Stimulated activated CD8-positive, alpha-beta memory T cell treated with anti-CD3 and anti-CD28 coated beads, Interleukin-7, amount 100 ng/mL, for 24 hours (primary cell): ENCODE measurements at places on chromosomes 5 and 9.

DNA sequence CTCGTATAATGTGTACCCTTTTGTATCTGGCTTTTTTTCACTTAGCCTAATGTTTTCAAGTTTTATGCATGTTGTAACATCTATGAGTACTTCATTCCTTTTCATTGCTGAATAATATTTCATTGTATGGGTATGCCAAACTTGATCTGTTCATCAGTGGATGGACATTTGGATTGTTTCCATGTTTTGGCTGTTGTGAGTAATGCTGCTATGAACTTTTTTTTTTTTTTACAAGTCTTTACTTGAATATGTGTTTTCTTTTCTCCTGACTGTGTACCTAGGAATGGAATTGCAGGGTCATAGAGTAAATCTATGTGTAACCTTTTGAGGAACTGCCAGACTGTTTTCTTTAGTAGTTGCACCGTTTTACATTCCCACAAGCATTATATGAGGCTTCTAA is 52.4 kb downstream of the MTREX start:
- no peak for DNase-seq

DNA sequence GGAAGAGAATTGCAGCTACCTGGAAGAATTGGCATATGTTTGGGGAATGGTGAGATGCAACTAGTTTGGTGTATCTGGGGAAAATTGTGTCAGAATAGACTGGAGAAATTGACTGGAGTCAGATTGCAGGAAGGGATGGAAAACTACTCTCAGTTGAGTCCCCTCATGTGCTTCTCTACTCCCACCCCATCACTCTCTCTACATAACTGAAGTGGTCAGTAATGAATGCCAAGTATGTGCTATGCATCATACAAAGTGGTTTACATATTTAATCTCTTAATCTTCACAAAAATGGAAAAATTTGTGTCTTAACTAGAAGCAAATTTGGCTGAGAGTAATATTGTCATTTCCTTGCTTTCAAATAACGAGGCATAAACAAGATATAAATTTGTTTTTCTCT is 146.4 kb upstream of the TNC start:
- no peak for DNase-seq

DNA sequence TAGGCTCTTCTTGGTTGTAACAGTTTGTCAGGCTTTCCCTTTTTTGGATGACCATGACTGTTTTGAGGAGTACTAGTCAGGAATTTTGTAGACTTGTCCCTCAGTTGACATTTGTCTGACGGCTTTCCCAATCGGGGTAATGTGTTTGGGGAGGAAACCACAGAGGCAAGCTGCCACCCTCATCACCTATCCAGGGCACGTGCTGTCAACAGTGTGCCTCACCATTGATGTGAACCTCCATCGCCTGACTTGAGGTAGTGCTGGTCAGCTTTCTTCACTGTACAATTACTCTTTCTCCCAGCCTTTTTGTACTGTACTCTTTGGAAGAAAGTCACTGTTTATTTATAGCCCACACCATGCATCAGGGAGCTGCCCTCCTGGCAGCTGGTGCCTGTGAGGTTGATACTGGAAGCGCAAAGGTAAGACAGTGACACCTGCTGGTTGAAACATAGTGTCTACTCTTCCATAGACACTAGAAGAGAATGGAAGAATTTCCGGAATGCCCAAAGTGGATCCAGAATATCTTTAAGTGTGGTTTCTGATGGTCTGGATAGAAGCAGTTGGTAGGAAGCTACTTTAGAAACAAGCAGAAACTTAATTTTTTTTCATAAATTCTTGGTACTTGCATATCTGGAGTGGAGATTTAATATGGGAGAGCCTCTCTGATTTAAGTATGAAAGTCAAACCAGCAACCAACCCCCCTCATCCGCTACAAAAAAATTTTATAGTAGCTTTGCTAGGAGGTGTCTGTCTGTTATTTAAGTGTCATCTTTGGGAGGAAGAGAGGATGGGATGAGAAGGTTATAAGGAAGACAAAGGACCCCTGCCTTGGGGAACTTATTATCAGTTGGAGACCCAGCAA is 69.3 kb downstream of the SNX30 start:
- no peak for DNase-seq

- no peak for DNase-seq
These were observed 181.6 kb upstream of the NUDT12 start for GRCh38 chr5:103744159-103744558.

- DNase-seq = no peak
These were observed 58.1 kb downstream of the ANKRD55 start for GRCh38 chr5:56175021-56175420.

GRCh38 chr5:24161559-24161958 is 483.2 kb downstream of the CDH10 start:
- no peak for DNase-seq

- no peak for DNase-seq
These were observed 20.1 kb downstream of the FIBCD1 start for GRCh38 chr9:130918826-130919558.

DNA sequence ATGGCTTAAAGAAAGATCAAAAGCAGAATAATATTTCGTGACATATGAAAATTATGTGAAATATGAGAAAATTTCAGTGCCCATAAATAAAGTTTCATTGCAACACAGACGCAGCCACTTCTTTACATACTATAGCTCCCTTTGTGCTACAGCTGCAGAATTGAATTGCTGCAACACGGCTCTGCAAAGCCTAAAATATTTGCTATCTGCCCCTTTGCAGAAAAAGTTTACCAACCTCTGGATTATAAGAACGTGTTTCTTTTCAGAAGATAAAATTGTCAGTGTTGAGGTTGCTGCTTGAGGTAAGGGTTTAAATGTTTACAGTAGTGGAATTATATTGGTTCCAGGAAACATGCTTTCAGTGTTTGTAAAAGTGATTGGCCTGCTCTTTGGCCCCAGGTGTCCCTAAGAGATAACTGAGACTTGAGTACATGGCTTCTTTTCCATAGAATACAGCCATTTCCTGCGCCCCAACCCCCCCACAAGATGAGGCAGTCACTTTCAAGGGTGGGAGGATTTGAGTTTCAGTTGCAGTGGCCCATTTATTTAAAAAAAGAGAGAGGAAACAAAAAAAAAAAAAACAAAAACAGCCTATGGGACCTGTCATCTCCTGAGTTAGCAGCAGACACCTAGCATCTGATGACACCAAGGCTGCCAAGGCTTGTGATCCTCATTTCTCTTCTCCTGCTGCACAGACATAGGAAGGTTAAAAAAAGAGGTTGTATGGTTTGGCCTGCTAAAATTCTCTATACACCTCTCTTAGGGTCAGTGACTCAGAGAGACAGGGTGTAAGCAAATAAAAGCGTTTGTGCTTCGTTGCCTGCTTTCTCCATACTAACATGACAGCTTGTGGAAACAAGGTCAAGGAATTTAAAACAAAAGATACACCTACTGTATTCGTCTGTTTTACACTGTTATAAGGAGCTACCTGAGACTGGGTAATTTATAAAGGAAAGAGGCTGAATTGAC is 28.0 kb upstream of the HTR4 start:
- DNase-seq = no peak

DNA sequence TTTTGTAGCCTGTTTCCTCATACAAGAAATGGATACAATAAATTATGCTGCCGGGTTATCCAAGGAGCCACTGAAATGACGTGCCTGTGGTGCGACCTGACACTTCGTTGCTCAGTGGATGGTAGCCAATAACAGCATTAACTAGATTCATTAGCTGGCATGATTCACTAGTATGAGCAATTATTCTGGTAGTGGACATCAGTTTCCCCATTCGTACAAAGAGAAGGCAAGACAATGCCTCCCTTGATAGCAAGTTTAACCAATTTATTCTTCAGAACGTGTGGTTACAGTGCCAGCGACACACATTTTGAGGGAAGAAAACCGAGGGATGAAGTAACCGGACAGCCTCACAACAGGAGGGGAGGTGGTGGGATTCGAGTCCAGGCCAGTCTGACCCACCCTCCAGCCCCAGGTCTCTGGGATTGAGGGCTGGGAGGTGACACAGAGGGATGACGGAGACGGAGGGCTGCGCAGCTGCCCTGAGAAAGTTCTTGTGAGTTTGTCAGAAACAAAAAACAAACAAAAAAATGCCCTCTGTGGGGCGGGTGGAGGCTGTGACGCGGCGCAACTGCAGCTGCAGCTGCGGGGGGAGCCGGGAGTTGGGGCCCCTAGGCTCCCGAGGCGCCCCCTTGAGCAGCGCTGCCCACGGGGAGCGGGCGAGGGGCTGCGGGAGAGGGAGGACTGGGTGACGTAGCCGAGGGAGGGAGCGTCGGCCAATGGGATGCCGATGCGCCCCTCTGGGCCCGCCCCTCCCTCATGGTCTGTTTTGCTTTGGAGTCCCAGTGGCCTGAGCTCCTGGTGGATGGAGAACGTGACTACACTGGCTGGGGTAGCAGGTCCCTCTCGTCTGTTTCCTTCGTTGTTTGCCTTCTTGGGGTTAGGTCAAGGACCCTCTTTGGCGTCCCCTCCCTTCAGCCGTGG is 10.9 kb downstream of the LHX2 start:
- no peak for DNase-seq

DNA sequence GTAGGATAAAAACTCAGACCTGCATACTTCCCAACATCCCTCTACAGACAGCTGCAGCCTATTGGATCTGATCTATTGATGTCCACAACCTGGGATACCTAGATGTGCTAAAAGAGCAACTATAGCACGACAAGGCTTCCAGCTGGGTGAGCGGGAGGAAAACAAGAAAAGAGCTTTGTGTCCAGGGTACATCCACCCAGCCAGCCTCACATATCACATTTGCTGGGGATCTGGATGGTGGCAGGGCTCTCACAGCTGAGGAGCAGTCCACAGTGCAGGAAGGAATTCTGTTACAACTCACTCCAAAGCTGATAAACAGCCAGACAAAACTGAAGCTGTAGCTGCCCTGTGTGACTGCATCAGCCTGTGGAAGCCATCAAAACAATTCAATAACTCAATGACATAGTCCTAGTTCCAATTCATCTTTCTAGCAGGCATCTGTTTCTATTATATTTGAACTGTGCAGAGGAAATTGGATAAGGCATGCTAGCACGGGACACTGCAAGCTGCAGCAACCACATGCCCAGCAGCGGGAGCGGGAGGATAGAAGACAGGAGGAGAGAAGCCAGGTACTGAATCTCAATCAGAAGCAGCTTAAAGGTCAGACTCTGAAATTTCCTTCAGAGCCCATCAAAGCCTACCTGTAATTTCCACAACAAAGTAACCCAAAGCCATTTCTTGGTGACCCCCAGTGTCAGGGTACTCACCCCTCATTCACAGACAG is 45.0 kb downstream of the MED10 start:
- DNase-seq = no peak

DNA sequence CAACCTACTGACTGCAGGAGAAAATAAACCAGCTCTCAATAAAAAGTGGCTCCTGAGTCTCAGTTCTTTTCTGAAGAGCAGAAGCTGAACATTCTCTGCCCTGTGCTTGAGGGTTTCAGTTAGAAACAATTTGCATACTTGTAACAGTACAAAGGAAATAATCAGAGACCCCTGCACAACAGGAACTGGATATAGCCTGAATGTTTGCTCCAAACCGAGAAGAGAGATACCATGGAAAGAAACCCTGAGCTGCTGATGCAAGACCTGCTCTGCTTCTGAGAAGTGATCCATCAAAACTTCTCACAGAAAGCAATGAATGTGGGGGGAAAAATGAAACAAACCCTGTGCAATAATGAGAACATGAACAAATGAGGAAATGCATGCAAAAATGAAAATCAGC is 592.9 kb downstream of the SEMA5A start:
- no peak for DNase-seq

GRCh38 chr5:132259069-132259851 is 1.8 kb downstream of the PDLIM4 start:
- no peak for DNase-seq

GRCh38 chr5:178769617-178770260 is 39.3 kb upstream of the ZNF354A start:
- DNase-seq = no peak

DNA sequence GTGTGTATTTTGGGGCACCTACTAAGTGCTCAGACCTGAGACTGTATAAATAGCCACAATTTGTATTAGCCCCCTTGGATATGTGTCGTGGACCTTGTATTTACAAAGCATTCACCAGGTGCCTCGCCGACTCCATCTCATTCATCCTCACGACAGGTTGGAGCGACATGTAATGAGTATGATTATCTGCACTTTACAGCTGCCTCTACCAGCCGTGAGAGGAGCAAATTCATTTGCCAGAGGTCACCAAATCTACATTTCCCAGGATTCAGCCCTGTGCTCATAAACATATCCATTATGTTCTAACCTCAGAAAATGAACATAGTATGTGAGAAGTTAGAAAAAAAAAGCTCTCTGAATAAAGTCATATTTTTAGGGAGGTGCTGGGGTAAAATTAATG is 167.4 kb downstream of the ZDHHC21 start:
- no peak for DNase-seq

GRCh38 chr9:113631137-113631765 is 167.7 kb downstream of the RGS3 start:
- no peak for DNase-seq

- no peak for DNase-seq
These were observed 147.8 kb upstream of the CCNH start for GRCh38 chr5:87560528-87560927.

GRCh38 chr9:134618163-134618832 is 23.3 kb upstream of the COL5A1 start:
- DNase-seq = no peak

- no peak for DNase-seq
These were observed 57.7 kb upstream of the SHB start for GRCh38 chr9:38126730-38127129.

- no peak for DNase-seq
These were observed 436.1 kb downstream of the CDH10 start for GRCh38 chr5:24208686-24209106.

GRCh38 chr9:29213417-29214153 is 1640.3 kb upstream of the C9orf72 start:
- DNase-seq = no peak

DNA sequence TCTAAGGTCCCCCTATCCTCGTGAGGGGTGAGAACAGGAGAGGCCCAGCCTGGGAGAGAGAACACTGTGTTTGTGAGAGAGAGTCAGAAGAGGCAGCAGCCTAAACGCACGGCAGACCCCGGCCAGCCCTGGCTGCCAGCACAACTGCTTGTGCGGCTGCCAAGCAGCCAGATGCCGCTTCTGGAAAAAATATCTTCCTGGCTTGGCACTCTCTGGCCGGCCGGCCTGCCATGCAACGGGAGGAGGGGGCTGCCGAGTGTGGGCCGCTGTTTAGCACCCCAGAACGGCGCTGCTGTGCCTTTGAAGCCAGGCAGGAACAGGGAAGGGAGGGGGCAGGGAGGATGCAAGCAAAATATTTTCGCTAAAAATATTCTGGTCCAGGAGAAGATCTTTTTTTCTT is 105.0 kb downstream of the FGF18 start:
- no peak for DNase-seq

DNA sequence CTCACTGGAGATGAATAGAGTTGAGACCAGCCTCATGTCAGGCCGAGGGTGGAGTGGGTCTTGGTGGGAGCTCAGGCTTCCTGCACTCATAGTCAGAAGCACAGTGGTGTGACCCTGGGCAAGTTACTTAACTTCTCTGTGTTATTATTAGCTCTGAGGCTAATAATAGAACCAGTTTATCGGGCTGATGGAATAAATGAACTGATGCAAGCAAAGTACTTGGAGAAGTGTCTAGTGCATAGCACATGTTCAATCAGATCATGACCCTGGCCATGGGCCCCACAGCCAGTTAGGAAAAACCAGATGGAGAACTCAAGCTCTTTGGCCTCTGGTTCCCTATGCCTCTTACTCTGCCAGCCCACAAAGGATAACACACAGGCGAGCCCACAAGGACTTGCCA is 45.3 kb upstream of the OSMR start:
- no peak for DNase-seq
